ENCODE measurements at places on chromosomes 1 and 21. TPM values are rescaled to one million over a fixed set of nuclear protein-coding genes. Genes with fewer than 3 reads are reported as not detected.
A peak's percentile ranks its signal among the peaks of the same experiment; 100 is the strongest.

DNA sequence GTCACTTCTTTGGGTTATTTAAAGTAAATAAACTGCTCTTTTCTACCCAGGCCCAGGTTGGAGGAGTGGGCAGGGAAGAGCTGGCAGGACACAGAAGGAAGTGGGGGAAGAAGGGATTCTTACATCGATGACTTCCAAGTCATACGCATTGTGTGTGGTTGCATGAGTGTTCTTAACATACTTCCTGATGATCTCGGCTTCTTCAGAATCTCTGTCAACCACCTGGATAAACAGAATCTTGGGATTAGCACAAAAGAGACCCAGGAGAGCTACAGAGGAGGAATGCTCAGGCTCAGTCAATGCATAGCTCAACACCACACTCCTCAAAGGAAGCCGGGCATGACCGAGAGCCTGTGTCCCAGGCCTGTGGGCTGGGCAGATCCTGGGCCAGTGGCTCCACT lies 42.1 kb downstream of the PARP1 start:
- DNase-seq, result no peak

DNA sequence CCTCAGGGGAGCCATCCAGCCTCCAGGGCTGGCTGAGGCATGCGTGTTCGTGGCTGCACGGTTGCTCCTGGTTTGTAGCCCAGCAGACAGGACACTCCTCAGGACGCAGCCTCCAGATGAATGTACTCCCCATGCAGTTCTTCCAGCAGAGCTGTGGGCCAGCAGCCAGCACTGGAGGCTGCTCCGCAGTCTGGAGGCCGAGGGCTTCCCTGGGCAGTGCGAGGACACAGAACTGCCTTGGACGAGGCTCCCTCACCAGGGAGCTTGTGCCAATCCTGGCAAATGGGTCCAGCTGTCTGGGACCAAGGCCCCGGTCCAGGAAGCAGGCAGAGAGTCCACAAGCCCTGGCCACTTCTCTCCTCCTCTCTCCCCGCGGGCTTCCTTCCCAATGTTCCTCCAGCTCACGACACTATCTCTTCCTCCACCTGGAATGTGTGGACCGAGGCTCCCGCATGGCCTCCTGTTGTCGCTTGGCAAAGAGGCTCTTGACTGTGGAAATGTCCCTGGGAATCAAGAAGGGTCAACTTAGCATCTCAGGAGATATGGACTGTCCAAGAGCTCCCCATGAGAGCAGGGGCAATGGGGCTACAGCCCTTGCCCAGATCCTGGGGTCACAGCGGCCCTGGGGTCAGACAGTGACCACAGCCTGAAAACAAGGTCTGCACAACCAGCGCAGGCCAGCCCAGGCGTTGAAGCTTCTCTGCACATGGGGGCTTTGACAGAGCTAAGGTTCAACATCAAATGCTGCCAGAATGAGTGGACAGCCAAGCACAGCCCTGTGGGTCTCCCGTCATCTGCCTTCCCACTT lies 5.3 kb downstream of the EDN2 start:
- peak; percentile 82 for DNase-seq

DNA sequence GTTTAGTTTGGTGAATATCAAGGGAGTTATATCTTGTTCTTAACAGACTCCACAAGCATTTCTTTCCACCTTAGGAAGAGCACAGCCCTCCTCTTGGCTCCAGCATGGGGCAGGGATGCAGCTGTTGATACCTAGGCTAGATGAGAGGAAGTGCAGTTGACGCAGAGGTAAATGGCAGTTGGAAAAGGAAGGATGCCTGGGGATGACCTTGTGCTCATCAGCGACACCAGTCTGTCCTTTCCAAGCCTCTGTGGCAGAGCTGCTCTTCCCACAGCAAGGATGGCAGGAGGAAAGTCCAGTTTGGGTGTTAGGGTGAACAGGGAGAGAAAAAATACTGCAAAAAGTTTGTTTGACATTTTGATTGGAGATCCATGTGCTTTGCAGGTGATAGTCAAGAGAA lies 6.2 kb downstream of the PROX1 start:
- DNase-seq, result no peak

DNA sequence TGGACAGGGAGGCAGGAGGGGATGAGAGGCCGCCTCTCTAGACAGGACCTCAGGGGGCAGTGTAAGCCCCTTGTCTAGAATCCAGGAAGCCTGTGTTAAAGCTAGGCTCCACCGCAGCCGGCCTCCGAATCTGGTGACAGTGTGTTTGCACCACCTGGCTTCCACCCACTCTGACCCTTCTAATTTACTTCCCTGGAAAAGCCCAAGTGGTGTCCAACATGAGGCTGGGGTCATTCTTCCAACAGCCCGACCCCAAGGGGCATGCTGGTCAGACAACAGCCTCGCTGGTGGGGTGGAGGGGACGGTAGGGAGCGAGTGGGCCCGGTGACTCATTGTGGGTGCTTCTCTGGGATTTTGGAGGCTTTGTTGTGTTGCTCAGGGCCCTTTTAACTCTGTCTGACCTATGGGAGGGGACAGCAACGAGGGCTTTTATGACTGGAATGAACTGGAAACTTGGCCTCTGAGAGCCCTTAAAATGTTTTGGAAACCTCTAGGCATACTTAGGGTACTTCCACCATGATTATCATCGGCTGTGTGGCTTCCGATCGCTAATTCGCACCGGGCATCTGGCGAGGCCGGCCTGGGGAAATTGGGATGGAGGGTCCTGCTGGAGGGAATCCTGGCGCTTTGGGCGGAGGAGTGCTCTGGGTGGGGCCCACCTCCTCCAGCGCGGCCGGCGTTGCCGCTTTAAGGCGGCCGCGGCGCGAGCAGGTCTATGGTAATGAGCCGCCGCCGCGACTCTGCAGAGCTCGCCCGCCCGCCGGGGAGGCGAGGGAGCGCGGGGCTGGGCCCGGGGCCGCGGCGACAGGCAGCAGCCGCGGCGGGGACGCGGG lies at the start of gene CELSR2:
TSS of gene CELSR2 (plus strand) at position 743 of the 833 bp plus-strand sequence. CDS start 541 bp downstream, outside the sequence.
- DNase-seq, result peak; percentile 71

- no peak for DNase-seq
Measured at GRCh38 chr1:231396643-231397042, 25.4 kb downstream of the EGLN1 start.

- DNase-seq, result no peak
Measured at GRCh38 chr1:179177182-179177581, 52.3 kb downstream of the ABL2 start.

GRCh38 chr1:200415789-200416593 lies 6.2 kb upstream of the ZNF281 start:
- peak; percentile 41 for DNase-seq

DNA sequence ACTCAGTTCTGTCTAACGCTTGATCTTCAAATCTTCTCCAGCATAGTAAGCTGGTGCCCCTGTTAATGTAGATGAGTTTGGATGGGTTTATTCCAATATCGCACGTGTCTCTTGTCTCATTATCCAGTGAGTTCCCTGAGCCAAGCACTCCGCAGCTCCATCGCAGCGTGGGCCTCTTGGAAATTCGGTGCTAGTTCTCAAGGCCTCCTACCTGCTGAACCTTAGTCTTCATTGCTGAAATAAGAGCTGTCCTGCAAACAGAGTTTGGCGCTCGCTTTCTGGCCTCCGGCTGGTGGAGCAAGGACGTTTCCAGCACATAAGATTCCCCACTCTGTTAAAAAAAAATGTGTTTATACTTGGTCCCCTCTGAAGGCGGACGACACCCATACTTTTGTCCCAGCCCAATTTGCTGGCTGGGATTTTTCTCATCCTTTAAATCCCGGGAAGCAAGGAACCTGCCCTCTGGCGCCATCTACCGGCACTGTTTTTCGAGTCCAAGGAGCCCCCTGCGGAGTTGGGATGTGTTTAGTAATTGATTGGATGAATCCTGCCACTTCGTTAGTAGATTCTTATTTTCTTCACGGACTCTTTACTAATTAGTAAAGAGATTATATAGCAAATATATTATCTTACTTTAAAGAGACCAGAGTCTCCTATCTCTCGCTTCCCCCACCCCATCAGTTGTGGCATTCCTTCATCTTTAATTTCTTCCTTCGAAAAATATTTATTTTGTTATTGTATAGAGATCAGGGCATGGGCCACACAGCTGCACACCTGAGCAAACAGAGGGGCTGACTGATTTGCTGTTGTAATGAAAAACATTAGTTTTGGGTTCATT lies 14.7 kb downstream of the JUN start:
- DNase-seq, result peak; percentile 86

- peak; percentile 70 for DNase-seq
Measured at GRCh38 chr1:36384542-36385409, 948 bp downstream of the STK40 start.

DNA sequence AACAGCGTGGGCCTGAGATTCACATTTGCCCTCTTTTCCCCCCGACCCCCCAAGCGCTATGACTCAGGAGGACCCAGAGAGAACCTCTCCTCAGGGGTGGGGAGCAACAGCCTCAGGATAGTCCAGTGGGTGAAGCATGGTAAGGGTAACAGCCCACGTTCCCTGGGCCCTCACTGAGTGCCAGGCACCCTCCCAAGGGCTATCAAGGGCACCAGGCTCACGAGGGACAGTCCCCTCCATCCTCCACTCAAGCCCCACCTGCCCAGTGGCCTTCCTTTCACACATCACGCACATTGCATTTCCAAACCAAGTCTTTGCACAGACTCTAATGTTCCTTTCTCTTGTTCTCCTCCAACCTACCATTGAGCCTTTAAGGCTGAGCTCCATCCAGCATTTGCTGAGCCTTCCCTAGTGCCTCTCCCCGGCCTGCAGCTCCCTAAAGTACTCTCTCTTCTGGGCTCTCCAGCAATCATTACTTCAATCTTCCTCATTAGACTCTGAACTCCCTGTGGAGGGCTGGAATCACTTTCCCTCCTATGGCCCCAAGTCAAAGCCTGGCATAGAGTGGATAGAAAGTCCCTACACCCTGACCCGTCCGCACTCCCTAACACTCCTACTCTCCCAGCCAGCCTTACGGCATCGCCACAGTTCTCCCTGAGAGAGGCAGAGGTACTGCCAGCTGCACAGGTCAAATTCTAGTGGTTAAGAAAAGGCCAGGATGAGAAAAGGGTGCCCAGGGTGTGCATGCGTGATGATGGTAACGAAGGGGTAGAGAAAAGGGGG lies 1.0 kb downstream of the AKR7A2 start:
- no peak for DNase-seq

- no peak for DNase-seq
Measured at GRCh38 chr1:15734296-15734695, 1.8 kb upstream of the SLC25A34 start.

DNA sequence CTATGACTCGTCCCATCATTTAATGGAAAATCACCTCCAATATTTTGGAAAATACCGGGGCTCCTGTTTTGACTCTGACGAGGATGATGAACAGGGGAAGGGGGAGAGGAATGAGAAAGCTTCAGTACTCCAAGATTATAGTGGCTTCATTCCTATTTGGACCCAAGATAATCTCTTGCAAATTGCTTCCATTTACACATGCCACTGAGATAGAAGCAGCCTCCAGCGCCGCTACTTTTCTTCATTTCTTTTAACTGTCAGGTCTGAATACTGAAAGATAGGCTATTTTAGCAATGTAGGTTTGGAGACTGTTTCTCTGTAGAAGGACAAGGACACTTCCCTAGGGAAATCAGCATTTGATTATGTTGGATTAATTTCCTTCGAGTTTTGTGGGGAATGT lies 565 bp upstream of the GRIK1 start:
- DNase-seq, result no peak

GSTM5 gene
- 2.6 TPM for total RNA-seq

KLHDC8A gene
- total RNA-seq, result 0.24 TPM

OR2AJ1 gene
- not detected for total RNA-seq
